Left colon (tissue), 2 donors: ENCODE measurements at places on chromosomes 1 and 21. TPM values are rescaled to one million over a fixed set of nuclear protein-coding genes. Genes with fewer than 3 reads are reported as not detected.

DNA sequence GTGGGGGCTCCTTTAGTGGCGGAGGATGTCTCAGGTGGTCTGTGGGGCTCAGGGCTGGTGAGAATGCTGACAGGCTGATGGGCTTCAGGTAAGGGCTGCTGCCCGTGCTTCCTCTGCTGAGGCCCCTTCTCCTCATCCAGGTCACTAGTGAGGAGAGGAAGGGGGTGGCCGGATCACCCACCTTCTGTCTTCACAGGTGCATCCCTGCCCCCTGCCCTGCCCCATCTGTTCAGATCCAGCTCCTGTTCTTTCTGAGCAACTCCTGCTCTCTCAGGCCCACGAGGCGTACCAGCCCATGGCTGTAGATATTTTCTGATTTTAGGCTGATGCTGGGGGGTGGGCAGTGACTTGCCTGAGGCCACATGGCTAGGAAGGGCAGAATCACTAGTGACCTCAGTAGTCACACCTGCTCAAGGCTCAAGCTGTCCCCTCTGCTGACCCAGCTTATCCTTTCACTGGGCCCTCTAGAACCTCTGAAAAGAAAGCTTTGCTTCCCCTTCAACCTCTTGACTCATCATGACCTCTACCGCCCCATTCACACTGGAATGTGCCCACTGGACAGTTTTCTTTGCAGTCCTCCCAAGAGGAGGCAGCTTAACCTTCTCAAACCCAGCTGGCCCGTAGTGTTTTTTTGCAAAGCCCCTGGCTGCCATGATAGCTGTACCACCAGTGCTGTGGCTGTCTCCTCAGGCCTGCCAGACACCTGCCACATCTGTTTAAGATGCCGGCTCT, 14.8 kb downstream of the DCST2 start:
- DNase-seq: no peak

The HRNR gene
- total RNA-seq: not detected

The SMCP gene
- not detected for total RNA-seq

DNA sequence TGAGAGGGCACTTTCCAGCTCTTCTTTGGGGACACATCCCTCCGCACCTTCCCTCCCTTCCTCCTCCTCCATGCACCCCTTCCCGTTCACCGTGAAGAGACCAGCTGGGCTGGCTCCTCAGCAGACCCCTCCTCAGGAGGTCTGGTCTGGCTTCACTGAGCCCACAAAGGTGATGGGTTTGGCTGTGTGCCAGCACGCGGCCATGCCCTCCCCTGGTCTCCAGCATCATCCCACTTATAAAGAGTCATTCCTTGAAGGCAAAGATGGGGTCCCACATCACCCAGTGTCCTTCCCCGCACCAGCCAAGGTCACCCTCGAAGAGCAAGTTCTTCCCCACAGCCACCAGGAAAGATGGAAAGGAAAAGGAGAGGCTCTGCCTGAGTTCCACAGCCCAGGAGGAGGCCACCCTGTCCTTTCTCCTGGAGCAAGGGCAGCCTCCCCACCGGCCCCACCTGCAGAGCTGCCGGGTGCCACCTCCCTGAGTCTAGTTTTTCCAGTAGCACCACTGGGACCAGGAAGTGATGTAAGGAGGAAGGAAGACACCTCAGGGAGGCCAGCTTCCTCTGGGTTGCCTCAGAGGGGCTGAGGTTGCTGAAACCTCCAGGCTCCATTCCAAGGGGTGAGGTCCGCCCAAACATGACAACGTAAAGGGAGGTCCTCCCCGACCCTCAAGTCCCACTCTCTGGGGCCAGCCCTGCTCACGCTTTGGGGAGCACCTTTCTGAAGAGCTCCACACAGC, 32.7 kb downstream of the RIPK4 start:
- DNase-seq: no peak

The FAM3B gene
- total RNA-seq: 1.2 TPM
